Stimulated activated CD4-positive, alpha-beta T cell treated with anti-CD3 and anti-CD28 coated beads, Interleukin-1b, Interleukin-23, amount 100 ng/mL, for 1 hour (primary cell): ENCODE measurements at places on chromosomes 5 and 9.
A peak's percentile ranks its signal among the peaks of the same experiment; 100 is the strongest.

DNA sequence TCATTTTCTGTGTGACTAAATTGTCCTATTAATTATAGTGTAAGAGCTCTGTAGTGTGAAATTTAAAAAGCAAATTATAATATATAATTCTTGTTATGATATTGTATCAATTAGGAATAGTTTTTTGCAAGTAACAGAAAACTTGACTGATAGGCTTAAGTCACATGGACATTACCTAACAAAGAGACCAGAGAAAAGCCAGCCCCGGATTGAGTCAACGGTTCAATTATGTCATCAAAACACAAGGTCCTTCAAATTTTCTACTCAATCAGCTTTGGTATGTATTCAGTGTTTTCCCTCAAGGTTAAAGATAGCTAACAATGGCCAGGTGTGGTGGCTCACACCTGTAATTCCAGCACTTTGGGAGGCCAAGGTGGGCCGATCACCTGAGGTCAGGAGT is 126.7 kb upstream of the PTGER4 start:
- DNase-seq: no peak

DNA sequence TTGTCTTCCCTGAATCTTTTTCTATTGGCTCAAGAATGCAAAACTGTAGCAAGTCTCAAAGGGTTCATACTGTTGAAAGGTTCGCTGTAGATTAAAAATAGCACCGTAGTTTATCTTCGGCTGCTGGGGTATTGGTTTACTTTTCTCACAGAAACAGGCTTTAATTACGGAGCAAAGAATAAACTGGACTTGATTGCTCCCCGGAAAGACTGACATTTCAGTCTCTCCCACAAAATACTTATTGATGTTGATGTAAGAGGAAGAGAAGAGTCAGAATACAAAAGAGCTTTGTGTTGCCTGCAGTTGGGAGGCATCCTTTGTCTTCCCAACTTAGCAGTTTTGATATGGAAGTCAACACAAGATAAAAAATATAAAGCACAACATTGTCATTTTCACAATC is 183.9 kb upstream of the DMAC1 start:
- DNase-seq: no peak

GRCh38 chr9:114399381-114399780 is 11.6 kb upstream of the AKNA start:
- no peak for DNase-seq

- DNase-seq: no peak
These were observed 57.2 kb upstream of the SSBP2 start for GRCh38 chr5:81808106-81808505.

DNA sequence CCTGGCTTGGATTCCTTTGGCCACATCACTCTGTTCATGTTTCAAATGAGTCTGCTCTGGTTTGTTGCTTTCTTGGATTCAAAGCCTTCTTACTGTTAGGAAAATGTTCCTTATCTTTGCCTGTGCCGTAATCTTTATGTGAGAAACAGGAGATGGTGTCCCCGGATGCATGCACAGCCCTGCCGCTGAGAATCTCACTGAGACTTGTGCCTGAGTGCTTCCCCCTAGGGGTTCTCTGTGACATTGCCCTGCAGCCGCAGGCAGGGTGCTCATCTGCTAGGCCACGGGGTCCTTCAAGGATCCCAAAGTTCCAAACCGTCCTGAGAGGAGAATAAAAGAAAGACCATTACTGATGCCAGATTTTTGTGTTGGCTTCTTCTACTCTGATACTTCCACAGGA is 81.4 kb upstream of the ANKRD55 start:
- peak; percentile 20 for DNase-seq

DNA sequence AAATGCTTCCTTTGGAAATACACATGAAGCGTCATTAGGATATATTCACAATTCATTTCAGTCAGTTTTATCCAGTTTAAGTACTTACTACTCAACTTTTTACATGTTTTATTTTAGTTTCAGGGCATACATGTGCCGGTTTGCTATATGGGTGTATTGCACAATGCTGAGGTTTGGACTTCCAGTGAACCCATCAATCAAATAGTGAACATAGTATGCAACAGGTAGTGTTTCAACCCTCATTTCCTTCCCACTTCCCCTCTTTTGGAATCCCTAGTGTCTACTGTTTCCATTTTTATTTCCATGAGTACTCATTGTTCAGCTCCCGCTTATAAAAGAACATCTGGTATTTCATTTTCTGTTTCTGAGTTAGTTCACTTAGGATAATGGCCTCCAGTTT is 74.7 kb downstream of the TMEM161B start:
- no peak for DNase-seq
